ENCODE measurements at places on chromosomes 7 and 10. TPM values are rescaled to one million over a fixed set of nuclear protein-coding genes. Genes with fewer than 3 reads are reported as not detected.

DNA sequence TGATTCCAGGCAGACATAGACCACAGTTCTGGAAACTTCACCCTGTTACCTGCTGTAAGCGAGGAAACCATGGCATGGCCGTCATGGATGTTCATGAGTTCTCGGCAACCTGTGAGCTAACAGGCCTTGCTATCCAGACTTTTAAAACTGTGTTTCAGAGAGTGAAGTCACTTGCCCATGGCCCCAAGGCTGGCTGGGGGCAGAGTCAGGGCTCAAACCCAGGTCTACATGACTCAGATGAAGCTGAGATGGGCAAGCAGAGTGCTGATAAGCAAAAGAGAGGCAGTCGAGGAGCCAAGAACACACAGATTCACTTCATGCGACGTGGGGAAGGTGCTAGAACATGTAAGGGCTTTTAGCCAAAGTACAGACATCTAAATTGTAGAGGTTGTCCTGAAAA lies 31.5 kb downstream of the C10orf53 start:
- no peak for DNase-seq
- no peak overlapping the region for H3K27ac ChIP-seq
- no peaks in the 10 kb centered on the region for H3K4me1 ChIP-seq
- no peaks in the 10 kb centered on the region for H3K27me3 ChIP-seq

DNA sequence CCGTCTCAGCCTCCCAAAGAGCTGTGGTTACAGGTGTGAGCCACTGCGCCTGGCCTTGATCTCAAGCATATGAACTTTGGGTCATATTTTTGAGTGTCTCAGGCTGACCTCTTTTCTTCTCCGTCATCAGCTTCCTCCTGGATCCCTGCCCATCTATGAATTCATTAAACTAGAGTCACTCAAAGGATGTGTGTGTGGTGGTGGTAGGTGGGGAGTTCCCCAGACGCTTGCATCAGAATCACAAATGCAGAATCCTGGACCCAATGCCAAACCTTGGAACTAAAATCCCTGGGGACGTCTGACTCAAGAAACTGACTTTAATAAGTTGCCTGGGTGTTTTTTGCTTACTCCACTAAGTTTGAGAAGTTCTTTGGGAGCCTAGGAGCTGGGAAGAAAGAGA lies 6.7 kb upstream of the CREB5 start:
- no peak overlapping the region for H3K27ac ChIP-seq
- no peaks in the 10 kb centered on the region for H3K36me3 ChIP-seq
- no peak overlapping the region for H3K4me3 ChIP-seq
- no peak for DNase-seq

The CLRN3 gene
- not detected for total RNA-seq

The KNDC1 gene
- 14.3 TPM for total RNA-seq

Measured in upper lobe of right lung (tissue), 1 donor.